Inflammatory macrophage treated with lipopolysaccharide for 1 hour (primary cell): ENCODE measurements at places on chromosomes 4 and X.

GRCh38 chr4:187887906-187888305 is 107.7 kb upstream of the ZFP42 start:
- no peak for DNase-seq

DNA sequence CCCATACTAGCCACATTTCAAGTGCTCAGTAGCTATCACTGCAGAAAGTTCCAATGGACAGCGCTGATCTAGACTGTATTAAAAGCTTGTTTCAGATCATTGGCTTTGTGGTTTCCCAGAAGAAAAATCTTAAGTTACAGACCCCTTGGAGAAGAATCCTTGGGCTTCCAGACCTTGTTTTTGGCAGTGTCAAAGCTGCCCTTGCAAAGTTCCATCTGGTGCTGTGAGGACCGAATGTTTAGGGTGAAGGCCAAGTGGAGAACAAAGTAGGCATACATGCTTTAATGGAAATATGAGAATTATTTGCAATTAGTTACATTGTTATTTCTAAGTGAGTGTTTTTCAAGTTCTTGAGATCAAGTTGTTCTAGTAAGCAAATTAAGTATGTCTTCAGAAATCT is 144.7 kb downstream of the FRMPD4 start:
- DNase-seq: no peak

- no peak for DNase-seq
Measured at GRCh38 chr4:141065872-141066271, 67.4 kb downstream of the RNF150 start.

DNA sequence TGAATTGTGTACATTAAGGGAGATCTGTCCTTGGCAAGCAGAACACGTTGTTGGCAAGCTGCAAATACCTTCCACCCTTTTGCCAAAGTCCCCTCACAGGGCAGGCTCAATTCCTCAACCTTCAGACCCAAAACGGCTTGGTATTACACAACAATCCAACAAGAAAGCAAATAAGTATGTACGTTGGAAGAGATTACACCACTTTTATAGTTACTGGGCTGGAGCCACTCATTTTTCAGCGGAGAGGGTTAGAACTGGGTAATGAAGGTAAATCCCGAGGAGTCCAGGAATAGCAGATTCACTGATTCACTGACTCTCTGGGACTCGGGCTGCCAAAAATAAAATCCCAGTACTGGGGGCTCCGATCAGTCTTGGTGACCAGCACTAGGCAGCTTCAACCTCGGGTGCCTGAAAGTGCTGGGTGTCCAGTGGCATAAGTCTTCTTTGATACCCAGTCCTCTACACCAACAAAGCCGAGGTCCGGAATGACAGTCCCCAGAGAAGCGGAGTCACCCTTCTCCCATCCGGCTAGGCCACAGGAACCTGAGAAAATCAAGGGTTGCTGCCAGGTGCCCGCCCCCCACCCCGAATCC is 587 bp downstream of the TIMM8A start:
- DNase-seq: no peak

DNA sequence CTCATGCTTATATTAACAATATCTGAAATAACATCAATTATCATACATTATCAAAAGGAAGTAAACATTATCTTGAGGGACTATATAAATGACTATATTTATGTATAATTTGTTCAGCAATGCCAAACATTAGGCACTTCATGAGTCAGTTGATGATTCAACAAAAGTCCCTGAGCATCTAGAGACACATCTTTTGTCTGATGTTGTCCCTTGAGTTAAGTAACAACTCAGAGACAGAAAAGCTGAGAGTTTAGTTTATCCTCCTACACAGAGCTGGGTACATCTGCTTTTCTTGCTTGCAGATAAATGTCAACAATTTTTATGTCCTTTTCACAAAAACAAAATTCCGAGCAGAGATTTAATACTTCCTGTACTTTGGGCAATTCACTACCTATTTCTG is 311.1 kb downstream of the INPP4B start:
- peak; percentile 50 for DNase-seq

DNA sequence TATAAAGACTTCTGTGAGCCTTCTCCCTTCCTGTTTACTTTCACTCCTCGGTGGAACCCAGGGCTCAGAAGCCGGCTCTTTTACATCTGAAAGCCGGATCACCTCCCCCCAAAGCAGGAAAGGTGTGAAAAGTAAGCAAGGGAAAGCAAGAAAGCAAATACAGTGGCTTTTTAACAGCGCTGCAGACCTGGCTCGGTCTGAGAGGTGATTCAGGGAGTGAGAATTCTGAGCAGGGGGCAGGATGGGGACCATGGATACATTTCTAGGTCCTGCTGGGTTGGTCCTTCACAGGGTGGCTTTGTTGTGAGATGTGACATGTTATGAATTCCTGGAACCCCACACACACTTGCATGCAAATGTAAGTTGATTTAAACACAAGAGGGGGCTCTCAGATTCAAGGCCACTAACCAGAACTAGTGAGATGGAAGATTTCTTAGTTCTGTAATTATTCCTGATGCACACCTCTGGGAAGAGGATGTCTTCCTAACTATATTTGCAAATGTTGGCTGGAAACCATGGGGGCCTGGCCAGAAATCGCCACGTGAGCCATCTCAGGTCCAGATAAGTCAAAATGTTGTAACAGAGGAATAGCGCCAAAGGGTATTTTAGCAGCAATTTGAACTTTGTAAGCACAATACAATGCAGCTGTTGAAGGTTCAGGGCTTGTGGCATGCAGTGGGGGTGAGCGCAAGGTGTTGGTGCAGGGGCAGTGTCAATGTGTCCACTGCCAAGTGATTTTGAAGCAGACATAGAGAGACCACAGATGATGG is 670.1 kb upstream of the LCORL start:
- DNase-seq: no peak

DNA sequence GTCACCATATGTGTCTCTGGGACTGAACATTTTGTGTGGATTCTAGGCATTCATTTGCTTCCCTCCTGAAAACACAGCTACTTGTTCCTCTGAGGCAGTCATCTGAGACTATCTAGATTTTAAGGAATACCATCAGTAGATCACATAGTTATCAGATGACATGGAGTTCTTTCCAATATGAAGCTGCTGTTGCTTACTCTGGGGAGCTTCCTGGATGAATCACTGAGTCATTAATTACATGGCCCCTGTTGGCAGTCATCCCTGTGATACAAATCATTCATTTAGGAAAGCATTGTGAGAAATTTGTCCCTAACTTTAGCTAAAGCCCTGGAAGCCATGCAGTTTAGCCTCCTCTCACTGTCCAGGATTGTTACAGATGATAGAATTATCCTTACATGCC is 98.2 kb upstream of the ARSJ start:
- DNase-seq: no peak
